Left cardiac atrium (tissue), 4 donors: ENCODE measurements at places on chromosomes 7 and 10. TPM values are rescaled to one million over a fixed set of nuclear protein-coding genes. Genes with fewer than 3 reads are reported as not detected.

Gene ATRNL1
- total RNA-seq, result 0.38 TPM

Gene POM121C
- 35.5 TPM for total RNA-seq

Gene NOM1
- 9.4 TPM for total RNA-seq

Gene POMZP3
- 7.7 TPM for total RNA-seq

Gene SYNPO2L
- 219 TPM for total RNA-seq

Gene SPDYE16
- total RNA-seq, result 0.34 TPM

Gene PRRT4
- 1.8 TPM for total RNA-seq
